ENCODE measurements at places on chromosomes 11 and 22.

DNA sequence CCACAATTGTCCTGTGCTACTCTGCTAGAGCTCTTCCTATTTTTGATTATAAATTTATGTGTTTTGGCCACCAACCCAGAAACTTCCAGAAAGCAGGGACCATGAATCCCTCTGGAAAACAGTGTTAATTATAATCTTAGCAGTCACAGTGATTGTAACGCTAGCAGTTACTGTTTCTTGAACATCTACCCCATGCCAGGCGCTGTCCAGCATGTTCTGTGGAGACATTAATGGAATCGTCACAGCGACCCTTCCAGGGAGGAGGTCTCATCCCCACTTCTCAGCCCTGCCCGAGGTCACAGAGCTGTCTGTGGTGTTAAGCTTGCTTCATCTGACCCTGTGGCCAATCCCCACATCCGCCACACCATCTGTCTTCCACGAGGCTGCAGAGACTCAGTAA is 13.9 kb upstream of the PNPLA5 start:
- DNase-seq, result no peak

DNA sequence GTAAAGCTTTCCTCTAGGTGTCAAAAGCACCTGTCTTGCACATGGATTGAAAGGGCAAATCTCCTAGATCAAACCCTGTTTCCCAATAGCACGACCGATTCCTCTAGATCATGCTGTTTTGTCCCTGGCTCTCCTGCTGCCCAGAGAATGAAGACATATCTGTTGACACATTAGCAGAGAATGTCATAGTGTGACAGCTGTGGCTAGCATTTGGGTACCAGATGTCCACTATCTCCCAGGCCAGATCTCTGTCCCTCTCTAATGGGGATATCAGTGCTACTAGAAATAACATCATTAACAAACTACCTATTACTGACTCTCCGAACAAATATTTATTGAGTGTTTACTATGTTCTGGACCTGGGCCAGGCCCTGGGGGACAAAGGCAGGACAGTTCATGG is 72.4 kb upstream of the ISX start:
- DNase-seq, result no peak

GRCh38 chr11:3747704-3748103 is 49.6 kb downstream of the NUP98 start:
- DNase-seq, result peak; percentile 76

- no peak for DNase-seq
These were observed 1341.5 kb upstream of the TENM4 start for GRCh38 chr11:80782135-80782885.

DNA sequence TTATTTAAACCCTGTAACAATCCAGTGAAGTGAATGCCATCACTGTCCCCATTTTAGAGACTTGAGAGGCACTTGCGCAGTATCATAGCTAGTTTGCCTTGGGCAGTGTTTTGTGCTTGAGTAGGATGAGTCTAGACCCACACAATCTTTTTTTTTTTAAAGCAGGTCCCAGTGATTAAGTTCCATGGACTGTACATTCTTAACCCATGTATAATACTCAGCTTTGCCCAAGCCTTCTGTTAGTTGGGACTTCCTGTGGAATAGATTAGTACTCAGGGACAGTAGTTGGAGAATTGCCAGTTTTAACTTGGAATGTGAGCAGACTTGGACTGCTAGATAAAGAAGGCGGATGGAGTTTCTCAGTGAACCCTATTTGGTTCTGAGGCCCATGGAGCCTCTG is 108.6 kb upstream of the RASSF10 start:
- DNase-seq, result peak; percentile 97

- peak; percentile 51 for DNase-seq
These were observed 24.3 kb downstream of the KIAA0930 start for GRCh38 chr22:45216133-45217003.

DNA sequence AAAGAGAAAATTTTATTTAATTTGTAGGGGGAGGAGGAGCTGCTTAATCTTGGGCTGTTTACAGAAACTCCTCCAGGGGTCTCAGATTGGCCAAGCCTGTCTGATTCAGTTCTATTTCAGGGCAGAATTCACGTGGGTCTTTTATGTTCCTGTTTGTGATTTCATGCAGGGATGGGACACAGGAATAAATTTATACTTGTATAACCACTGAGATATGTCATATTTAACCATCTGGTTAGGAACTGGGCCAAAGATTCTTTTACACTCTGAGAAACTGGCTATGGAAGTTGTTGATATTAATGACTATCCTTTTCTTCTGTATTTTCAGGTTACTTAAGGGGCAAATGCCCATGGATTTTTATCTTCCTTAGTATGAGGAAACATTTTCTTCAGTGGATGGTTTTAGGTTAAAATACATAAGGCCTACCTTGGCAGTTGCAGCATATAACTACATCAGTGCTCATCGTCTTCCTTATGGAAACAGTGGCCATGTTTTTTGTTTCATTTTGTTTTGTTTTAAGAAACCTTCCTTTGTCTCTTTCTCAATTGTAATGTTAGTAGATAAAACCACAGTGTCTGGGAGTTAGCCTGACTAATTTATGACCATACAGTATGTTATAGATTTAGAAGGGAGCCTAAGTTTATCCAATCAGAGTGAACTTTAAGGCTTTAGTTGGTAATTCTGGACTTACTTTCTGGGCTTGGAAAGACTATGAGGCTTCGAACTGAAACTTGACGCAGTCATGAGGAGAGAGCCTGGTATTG is 132.4 kb upstream of the ANO3 start:
- peak; percentile 20 for DNase-seq

DNA sequence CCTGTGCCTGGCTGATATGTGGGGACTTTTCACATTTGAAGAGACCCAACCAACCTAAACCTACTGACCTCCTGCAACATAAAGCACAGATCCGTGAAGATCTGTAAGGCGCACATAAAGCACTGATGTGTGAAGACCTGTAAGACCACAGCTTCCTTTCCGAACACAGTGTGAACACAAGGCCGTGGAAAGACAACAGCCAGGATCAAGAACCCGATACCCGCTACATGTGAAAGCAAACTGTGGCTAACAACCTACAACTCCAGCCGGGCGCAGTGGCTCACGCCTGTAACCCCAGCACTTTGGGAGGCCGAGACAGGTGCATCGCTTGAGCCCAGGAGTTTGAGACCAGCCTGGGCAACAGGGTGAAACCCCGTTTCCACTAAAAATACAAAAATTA is 17.6 kb upstream of the PPFIA1 start:
- no peak for DNase-seq

- DNase-seq, result peak; percentile 56
These were observed 9.6 kb upstream of the SYT8 start for GRCh38 chr11:1825039-1825740.

GRCh38 chr11:10824888-10825287 is 16.2 kb upstream of the EIF4G2 start:
- DNase-seq, result no peak

DNA sequence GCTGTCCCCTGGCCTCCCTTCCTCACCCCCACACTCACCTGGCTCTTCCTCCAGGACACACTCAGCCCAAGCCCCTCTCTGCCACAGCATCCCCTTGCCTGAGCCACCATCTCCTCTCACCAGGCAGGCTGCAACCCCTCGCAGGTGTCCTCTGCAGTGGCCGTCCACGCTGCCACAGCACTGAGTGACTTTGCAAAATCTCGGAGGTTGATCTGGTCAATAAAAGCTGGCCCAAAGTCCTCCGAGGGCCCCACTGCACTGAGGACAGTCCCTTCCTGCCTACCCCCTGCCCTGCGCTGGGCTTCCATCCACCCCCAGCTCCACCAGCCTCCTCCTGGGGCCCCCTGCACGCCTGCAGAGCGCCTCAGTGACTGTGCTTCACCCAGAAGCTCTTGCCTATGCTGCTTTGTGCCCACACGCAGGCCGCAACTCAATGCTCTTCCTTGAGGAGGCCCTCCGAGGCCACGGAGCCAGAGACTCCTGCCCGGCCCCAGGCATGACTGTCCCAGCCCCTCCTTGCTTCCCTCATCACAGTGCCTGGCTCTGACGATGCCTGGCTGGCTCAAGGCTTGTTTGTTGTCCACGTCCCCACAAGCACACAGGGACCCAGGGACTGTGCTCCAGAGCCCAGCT is 30.8 kb upstream of the SLC22A12 start:
- DNase-seq, result no peak

GRCh38 chr11:80816966-80817365 is 1376.1 kb upstream of the TENM4 start:
- DNase-seq, result no peak

DNA sequence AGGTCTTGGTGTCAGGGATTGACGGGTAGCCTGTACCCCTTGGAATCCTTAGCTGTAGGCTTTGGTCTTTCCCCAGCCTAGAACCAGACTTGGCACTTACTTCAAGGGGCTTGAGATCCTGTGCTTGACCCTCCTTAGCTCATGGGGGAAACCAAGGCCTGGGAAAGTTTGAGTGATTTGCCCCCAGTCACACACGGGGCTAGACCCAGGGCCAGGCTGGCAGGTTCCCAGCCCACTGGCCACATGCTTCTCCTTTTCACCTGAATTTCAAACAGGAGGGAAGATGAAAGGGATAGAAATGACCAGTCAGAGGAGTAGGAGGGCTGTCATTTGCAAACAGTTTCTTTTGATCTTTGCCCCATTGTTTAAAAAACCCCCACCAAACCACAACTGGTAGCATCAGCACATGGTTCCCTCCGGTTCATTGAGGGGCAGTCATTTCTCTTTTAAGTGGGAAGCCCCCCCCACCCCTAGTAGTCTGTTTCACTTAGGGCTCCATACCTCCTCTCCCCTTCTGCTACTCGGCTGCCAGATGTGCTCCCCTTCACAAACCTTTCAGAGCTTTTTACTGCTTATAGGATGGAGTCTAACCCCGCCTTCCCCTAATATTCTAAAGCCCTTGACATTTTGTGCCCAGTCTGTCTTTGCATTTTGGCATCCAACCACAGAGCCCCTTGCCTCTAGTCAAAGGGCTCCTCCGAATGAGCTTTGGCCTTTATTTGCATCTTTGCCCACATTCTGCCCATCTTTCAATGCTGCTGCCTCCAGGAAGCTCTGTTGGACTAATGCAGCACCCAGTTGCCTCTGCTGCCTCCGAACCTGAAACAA is 37.6 kb downstream of the ZNRF3 start:
- DNase-seq, result no peak

GRCh38 chr11:2739531-2740274 is 39.9 kb upstream of the KCNQ1OT1 start:
- DNase-seq, result no peak

DNA sequence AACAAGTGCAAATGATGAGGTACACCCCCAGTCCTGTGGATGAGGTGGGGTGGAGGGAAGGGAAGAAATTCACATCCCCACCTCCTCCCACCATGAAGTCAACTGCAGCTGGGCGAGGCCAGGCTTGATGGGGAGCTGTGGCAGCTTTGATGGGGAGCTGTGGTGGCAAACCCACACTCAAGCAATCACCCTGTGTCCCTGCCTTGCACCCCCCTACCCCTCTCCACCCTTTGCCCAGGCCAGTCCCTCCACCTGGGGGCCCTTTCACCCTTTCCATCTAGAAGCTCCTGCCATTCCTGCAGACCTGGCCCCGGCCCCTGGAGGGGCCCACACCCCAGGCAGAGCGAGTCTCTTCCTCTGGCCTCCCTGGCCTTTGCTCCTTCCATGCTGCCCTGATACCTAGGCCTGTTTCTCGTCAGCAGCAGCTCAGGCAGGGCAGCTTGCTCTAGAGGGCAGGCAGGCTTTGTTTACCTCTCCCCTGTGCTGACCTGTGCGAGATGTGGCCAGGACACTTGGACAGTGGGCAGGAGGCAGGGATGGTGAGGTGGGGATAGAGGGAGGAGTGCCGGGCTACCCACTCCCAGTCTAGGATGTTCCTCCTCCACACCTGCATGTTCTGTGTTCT is 4.5 kb upstream of the FGF3 start:
- no peak for DNase-seq

- DNase-seq, result peak; percentile 42
These were observed 761 bp upstream of the NXF1 start for GRCh38 chr11:62805961-62806441.

DNA sequence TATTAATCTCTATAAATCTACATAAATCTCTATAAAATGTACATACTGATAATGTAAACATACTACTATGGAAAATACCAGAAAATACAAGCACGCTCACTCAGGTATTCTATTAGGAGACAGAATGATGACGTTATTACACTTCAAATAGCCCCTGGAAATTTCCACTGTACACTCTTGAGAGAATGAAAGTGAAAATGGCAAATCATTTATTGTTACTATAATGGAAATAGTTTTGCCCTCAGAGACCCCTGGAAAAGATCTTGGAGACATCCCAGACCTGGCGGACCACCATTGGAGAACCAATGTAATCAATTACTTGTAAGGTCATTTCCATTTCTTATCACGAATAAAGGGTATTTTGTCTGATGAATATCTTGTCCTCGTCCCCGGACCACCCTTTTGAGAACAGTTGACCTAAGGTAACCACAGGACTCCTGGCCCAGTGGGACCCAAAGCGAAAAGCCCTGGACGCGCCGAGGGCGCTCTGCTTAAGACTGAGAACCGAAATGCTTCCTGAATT is 509 bp upstream of the PRRG4 start:
- no peak for DNase-seq

DNA sequence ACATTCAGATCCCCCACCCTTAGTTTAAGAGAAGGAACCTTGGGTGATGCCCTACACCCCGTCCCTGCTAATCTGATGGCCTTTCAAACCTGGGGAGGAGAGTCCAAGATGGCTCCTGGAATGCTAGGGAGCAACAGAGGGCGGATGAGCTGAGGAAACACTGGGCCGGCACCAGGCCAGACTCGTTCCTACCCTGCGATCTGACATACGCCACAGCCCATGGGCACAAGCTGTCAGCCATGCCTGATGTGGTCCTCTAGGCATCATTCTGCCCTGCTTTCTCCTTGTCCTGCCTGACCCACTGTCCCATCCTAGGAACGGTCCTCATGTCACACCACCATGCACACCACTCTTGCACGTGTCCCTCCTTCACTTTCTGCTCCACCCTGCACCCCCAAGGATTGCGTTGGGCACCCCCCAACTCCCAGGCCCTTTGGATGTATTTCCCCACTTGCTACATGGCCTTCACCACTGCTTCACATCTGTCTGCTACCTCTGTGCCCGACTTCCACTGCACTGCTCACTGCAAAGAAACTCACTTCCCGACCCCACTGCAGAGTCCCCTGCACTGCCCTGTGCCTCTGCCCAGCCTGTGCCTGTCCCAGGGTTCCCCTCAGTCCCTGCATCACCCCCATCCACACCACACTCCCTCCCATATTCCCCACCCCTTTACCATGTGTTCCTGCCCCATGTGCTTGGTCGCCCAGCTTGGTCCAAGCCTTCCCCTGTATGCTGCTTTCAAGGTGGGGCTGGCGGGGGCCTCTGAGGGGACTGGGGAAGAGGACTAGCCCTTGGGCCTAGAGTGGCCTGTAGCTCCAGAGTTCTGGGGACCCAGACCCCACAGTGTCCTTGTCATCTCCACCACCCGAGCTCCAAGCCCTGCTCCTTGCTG is 29.2 kb downstream of the USP35 start:
- DNase-seq, result no peak

GRCh38 chr22:28819253-28820096 is 19.1 kb upstream of the XBP1 start:
- DNase-seq, result no peak

- DNase-seq, result no peak
These were observed 36.1 kb upstream of the FZD4 start for GRCh38 chr11:86991341-86991740.

- DNase-seq, result no peak
These were observed 13.4 kb downstream of the CPT1A start for GRCh38 chr11:68828155-68828931.

GRCh38 chr11:79367844-79368243 is 73.0 kb downstream of the TENM4 start:
- DNase-seq, result no peak

GRCh38 chr11:122186439-122187080 is 70.5 kb upstream of the BLID start:
- DNase-seq, result peak; percentile 98
